ENCODE measurements at places on chromosomes 6 and 20.

GRCh38 chr6:139760128-139760527 is 385.7 kb upstream of the CITED2 start:
- DNase-seq: no peak

- no peak for DNase-seq
Measured at GRCh38 chr6:28803337-28803709, 120.5 kb downstream of the TRIM27 start.

DNA sequence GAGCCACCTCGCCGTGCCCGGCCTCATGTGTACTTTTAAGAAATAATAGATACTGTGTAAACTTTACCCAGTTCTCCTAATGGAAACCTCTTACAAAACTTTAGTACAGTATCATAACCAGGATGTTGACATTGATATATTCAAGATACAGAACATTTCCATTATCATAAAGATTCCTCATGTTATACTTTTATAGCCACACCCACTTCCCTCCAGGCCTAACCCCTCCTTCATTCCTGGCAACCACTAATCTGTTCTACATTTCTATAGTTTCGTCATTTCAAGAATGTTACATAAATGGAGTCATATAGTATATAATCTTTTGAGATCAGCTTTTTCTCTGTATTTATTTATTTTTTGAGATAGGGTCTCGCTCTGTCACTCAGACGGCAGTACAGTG is 52.6 kb upstream of the SALL4 start:
- no peak for DNase-seq

GRCh38 chr6:170210026-170210390 is 80.9 kb downstream of the DLL1 start:
- DNase-seq: peak; percentile 57

DNA sequence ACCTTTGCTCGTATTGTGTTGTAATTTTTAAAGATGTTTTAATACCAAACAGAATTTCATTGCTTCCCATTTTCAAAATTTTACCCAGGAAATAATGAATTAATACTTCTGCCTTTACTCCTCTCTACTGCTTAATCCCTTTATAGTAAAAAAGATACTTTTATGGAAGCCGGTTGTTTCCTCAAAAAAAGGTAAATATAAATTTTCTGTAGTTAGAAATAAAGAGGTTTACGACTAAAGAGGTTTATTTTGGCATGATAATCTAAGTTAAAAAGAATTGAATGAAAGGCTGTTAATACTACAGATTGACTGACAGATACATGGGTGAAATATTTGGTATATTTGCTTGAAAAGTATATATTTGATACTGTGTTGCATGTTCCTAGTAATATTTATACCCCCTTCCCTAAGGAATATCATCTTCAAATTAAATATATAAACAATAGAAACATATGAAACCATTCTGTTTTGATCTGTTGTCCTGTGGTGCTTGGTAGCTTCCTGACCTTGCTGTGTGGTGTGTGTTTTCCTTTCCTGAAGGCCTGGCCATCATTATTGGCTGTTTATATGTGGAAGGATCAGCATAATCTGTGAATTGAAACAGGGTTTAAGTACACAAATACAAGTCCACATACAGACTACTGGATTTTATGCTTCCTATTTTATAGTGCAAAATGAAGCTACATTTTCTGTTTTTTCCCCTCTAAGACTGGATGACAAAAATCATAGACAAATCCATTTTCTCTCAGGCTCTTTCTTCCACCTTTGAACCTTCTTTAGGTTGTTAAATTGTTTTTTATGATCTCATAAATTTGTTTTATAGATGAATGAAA is 2.3 kb downstream of the LIN28B start:
- no peak for DNase-seq

DNA sequence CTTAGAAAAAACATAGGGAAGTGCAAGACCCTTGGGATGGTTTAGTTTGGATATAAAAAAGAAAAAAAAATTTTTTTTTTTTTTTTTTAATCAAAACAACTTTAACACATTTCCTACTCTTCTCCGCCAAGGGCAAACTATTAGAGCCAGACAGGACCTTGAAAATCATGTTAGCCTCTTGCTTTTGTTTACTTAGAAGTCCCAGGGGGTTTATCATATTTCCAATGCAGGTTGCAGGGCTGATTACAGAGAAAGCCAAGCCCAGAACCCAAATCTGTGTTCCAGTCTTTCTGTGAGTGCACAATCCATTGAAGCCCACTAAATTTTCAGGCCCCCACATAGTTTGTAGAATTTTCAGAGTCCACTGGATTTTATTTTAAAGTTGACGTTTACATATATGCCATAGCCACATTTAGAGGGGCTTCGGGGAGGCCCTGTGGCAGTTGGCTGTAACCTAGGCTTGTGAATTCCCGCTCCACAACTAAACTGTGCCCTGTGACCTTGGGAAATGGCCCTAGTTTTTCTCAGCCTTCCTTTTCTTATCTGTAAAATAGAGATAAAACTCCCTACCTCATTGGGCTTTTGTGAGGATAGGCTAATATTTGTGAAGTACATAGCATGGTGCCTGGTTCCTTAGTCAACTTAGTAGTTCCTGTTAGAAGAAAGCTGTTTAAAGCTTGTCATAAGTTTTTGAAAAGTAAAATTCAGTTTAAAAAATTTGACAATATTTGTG is 55.7 kb downstream of the NCOA7 start:
- no peak for DNase-seq

GRCh38 chr6:128847431-128848210 is 35.3 kb upstream of the LAMA2 start:
- DNase-seq: no peak

- no peak for DNase-seq
Measured at GRCh38 chr6:19519941-19520340, 317.2 kb upstream of the ID4 start.
